ENCODE measurements at places on chromosomes 5 and 9. TPM values are rescaled to one million over a fixed set of nuclear protein-coding genes. Genes with fewer than 3 reads are reported as not detected.

The CARD19 gene
- 44.5 TPM for polyA plus RNA-seq

The PTPN3 gene
- 14.4 TPM for polyA plus RNA-seq

The FSTL4 gene
- polyA plus RNA-seq, result 0.55 TPM

The NOXA1 gene
- polyA plus RNA-seq, result 14.4 TPM

The PHYKPL gene
- polyA plus RNA-seq, result 25.9 TPM

The SLC1A1 gene
- polyA plus RNA-seq, result 1.4 TPM

The MCC gene
- polyA plus RNA-seq, result 3.8 TPM

The BARHL1 gene
- polyA plus RNA-seq, result not detected

The FLT4 gene
- polyA plus RNA-seq, result 1.1 TPM

The THOC3 gene
- polyA plus RNA-seq, result 60.9 TPM

The TMEM232 gene
- polyA plus RNA-seq, result 5.2 TPM

The ASPN gene
- polyA plus RNA-seq, result 2.0 TPM

The NIM1K gene
- 0.92 TPM for polyA plus RNA-seq

The CBY3 gene
- polyA plus RNA-seq, result not detected

The MELK gene
- polyA plus RNA-seq, result 3.7 TPM

The ORM1 gene
- polyA plus RNA-seq, result 3.9 TPM

The WDR31 gene
- 1.3 TPM for polyA plus RNA-seq

The TRIM36 gene
- 3.1 TPM for polyA plus RNA-seq

The MYOZ3 gene
- polyA plus RNA-seq, result 1.8 TPM

The C9 gene
- not detected for polyA plus RNA-seq

The MYMK gene
- polyA plus RNA-seq, result not detected

The CDC25C gene
- 0.92 TPM for polyA plus RNA-seq

All from stomach (tissue), 19 donors.